ENCODE measurements at places on chromosomes 6 and 20.
A peak's percentile ranks its signal among the peaks of the same experiment; 100 is the strongest.

GRCh38 chr6:129297592-129297991 is 412.4 kb downstream of the ARHGAP18 start:
- DNase-seq: no peak

- DNase-seq: no peak
These were observed 193.4 kb downstream of the SYNDIG1 start for GRCh38 chr20:24662752-24663365.

- no peak for DNase-seq
These were observed 420.1 kb upstream of the BTBD3 start for GRCh38 chr20:11497545-11497944.

GRCh38 chr6:44042261-44042988 is 84.8 kb downstream of the MRPL14 start:
- no peak for DNase-seq

DNA sequence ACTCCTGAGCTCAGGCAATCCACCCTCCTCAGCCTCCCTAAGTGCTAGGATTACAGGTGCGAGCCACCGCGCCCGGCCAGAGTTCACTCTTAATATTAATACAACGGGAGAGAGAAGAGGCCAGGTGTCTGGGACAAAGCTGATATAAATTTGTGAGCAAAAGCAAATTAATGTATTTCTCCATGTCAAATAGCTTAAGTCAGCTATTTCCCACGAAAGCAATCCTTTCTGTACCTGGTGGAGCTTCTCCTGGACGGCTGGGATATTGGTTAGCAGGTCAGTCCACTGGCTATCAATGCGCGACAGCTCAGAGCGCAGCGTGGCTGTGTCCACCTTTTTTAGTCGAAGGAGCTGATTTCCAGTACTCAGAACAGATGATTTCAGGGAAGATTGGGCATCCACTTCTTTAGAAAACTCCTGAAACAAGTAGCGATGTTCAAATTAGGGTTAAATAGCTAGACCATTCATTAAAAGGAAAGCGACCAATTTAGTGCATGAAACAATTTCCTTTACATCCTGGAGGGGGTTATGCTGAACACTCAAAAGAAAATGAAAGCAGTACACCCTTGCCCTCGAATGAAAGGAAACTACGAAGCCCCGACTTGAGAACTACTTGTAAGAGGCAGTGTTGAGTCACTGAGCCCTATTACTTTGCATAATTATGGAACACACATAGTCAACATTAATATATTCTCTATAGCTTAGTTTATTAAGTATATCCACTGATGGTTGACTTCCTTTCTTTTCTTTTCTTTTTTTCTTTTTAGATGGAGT is 403.4 kb downstream of the SYNE1 start:
- peak; percentile 78 for DNase-seq

DNA sequence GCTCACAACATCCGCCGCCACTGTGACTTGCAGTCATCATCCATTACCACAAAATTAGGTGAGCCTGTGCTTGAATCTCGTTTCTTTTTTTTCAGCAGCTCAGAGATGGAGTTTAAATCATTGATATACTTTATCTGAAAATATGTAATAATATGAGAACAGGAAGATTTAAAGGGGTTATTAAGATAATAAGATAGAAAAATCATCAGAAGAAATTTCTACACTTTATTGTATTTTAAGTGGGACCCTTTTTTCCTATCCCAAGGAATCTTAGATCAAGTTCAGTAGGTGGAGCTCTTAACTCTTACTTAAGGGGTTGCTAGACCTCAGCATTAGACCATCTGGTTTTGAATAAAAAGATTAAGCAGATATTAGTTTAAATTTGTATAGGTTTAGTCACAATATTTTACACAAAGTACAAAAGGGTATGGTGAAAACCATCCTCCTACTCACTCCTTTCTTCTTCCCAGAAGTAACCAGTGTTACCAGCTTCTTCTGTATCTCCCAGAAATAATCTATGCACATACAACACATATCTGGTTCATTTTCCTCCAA is 9.4 kb upstream of the NCOA7 start:
- DNase-seq: peak; percentile 53

GRCh38 chr20:51353491-51353890 is 189.0 kb downstream of the NFATC2 start:
- DNase-seq: no peak

GRCh38 chr6:17167327-17167979 is 65.6 kb downstream of the STMND1 start:
- DNase-seq: no peak

DNA sequence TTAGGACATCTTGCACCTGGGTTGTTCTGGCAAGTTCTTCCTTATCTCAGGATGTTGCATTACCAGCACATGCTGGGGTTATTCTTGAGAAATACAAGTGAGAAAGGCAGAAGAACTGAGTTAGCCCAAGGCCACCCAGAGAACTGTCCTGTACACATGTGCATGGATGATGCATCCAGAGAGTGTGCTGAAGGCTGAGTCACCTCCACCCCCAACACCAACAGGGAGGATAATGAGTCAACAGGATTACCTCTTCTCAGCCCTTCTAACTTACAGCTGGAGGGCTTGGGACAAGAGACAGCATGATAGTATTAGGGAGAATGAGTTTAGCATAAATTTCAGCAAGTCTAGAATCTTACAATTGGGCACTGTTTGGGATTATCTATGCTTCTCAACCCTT is 8.5 kb downstream of the SCGN start:
- no peak for DNase-seq

DNA sequence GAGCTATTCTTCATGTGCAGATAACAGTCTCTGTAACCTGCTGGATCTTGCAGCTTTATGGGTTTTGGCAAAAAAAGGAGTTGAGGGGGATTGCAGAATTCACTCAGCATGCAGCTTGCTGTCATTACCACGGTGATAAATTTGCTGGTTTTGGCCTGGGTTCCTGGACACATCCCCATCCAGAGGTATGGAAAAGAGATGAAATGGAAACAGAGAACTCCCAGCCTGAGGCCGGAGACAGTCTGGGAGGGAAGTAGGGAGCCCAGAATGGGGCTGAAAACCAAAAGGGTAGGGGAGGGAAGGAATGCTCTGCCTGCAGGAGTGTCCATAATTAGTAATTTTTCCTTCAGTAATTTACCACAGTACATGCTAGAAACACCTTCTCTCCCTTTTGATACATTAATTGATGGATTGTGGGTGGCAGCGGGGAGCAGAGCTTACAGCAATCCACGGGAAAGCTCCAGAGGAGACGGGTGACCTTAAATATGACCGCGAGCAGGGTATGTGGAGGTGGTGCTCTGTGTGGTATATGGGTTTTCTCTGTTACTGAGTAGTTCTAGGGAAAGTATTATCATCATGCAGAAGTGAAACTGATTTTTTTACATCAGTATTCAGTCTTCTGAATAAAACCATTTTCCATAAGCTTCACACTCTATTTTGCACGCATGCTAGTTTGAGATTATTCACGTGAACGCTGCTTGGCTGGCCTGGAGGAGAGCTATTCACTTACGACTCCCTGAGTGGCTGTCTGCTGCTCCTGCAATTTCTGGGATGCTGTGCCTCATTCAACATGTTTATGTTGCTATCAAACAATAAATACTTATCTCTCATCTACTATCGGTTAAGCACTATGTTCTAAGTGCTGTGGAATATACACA is 66.3 kb upstream of the KCNK16 start:
- no peak for DNase-seq

- DNase-seq: no peak
These were observed 74.2 kb upstream of the RNF217 start for GRCh38 chr6:124887872-124888580.
